ENCODE measurements at places on chromosomes 6 and 20.

DNA sequence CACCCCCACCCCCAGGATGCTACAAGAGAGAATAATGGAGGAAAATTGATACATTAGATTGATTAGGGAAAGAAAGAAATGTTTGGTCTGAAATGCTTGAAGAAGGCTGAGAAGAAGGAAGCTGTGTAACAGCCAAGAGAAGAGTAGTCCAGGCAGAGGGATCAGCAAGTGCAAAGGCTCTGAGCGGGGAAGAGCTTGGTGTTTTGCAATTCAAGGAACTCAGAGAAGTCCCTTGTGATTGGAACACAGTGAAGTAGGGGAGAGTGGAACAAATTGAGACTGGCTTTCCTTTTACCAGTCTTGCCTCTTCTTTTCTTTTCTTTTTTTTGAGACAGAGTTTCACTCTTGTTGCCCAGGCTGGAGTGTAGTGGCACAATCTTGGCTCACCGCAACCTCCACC is 76.6 kb upstream of the CHD6 start:
- DNase-seq: no peak

DNA sequence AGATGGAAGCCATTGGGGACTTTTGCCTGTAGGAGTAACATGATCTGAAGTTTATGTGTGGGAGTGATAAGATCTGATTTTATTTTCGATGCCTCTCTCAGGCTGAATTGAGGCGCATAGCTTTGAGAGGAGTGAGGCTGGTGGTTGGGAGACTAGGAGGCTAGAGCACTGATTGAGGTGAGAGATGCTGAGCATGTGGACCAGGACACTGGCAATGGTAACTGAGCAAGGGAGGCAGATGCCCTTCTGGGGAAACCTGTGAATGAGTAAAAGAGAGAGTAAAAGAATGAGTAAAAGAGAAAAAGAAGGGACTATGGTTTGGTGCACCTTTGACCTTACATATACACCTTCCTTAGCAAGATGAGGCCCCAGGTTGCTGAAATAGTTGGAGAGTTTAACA is 3.0 kb downstream of the RRP36 start:
- no peak for DNase-seq

GRCh38 chr6:108778421-108779186 is 69.6 kb upstream of the ARMC2 start:
- no peak for DNase-seq

- DNase-seq: no peak
These were observed 308.8 kb upstream of the EPHA7 start for GRCh38 chr6:93728150-93728549.

DNA sequence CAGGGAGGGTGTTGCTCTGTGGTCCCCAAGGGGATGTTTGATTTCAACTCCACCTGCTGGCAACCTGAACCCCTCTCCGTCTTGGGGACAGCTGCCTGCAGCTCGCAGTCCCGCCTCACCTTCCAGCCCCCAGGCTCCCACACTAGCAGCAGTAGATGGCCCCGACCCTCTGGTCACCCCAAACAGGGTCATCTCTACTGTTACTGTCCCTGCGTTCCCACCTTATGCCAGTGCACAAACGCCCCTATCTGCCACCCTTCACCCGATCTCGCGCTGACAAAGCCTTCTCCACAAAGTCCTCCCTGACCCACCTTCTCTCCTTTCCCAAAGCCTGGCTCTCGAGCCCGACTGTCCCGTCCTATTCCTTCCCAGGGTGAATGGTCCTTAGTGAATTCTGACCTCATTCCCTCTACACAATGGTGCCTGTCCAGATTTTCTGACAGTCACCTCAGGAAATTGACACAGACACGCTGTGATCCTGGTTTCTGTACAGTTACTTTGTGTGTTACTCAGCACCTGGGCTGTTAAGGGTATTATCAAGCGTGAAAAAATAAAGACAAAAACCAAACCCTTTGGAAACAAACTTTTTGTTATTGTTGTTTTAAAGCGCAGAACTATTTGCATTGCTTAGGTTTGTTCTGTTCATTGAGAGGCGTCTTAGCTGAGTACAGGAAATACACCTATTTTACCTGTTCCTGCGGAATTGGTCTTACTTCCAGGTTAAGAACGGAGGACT is 728 bp downstream of the FUT9 start:
- no peak for DNase-seq

GRCh38 chr20:47656318-47656717 is 129.0 kb downstream of the SULF2 start:
- DNase-seq: no peak

DNA sequence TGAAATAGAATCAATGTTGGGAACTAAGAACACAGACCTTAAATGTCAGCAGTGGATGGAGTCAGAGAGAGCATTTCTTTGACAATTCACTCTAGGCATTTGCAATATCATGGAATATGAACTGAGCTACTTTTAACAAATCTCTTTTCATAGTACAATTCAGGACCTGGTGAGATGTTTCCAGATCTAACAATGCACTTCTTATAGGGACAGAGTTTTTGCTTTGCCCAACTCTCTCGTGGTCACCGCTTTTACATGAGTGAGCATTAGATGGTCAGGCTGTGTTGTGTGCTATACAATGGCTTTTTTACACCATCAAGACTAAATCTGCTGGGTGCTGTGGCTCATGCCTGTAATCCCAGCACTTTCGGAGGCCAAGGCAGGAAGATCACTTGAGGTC is 233.6 kb downstream of the ATXN1 start:
- no peak for DNase-seq

DNA sequence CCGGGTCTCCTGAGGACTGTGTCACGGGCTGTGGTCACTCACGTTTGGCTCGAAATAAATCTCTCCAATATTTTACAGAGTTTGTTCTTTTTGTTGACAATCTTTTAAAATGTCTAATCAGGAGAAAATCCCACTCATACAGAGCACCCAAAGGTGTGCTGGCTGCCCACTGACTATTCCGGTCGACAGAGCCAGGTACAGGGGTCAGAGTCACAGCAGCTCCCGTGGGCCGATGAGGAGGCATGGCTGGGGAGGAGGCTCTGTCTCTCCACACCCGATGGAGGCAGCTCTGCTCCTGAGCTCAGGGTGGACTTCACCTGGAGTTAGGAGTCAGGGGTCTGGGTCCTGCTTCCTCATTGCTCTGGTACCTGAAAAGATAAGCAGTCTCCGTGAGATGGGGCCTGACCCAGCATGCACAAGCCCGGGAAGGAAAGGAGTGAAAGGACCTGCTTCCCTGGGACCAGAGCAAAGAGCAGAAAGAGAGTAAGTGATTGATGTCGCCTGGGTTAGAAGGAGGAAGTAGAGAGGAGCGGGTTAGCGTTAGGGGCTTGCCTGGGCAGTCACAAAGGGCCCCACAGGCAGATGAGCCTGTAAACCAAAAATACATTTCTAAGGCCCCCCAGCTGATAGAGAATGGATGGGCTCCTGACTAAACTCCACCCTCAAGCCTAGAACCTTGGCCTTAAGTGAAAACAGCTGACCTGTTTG is 53.5 kb upstream of the UNC93A start:
- DNase-seq: no peak

DNA sequence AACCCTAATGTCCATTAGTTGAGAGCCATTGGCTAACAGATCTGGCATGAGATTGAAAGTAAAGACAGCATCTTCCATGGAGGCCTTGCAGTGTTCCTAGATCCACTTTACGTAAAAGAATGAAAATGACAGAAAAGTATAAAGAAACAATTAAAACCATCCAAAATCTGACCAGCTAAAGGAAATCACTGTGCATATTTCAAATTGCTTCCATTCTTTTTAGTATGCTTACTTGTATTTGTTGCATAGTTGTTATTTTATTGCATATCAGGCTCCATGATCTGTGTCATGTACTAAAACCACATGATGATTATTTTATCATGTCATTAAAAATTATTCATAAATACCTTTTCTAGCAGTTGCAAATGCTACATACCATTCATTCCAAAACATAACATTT is 67.9 kb downstream of the GCLC start:
- DNase-seq: no peak

DNA sequence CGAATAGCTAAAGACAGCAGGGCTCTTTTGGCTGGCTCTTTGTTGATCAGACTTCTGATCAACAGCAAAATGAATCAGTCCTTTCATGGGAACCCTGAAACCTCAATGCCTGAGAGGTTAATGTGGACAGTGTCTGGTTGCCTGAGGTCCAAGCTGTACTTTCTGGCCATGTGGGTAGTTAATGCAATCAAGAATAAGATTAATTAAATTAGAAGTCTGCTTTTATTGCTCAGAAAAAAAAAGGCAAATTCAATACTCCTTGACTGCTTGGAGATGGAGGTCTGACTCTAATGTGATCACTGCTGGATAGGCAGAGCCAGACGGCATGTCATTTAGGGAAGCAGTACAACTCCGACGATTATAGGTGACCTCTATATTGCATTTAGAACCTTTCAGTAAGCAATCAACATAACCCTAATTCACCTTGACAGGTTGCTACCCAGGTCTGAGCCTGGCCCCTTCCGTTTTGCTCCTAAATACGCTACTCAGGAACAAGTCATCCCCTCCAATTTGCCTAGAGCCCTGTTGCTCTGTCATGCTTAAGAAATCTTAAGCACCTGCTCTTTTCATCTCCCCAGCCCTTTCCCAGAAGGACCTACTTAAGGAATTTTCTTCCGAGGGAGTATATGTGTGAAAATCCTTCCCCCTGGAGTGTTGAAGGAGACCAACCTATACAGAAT is 370.0 kb upstream of the SPTLC3 start:
- DNase-seq: no peak

DNA sequence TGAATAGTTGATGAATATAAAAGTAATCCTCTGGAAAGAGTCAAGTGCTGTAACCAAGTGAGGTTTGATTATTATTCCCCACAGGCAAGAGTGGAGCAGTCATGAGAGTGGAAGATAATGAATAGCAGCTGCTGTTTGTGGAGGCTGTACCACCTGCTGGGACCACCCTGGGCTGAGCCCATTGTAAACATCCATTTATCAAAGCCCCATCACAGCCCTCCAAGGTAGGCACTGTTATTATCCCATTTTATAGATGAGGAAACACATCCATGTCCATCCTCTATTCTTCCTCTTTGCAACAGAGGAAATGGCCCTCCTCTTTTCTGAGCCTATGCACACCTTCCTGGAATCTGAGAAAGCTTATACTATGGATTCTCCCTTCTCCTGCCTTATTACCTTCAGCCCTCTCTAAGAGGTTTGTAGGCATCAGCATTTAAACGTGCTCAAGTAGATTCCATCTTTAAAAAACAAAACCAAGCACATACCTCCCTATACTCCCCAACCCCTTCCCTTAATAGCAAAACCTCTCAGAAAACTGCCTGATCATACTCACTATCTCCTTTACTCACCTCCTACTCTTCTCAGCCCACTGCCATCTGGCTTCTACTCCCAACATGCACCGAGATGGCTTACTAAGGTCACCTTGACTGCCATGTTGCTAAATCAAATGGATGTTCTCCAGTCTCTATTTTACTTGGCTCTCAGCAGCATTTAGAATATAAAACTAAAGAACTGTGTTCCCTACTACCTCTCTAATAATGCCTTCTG is 37.1 kb downstream of the CDH22 start:
- DNase-seq: no peak

DNA sequence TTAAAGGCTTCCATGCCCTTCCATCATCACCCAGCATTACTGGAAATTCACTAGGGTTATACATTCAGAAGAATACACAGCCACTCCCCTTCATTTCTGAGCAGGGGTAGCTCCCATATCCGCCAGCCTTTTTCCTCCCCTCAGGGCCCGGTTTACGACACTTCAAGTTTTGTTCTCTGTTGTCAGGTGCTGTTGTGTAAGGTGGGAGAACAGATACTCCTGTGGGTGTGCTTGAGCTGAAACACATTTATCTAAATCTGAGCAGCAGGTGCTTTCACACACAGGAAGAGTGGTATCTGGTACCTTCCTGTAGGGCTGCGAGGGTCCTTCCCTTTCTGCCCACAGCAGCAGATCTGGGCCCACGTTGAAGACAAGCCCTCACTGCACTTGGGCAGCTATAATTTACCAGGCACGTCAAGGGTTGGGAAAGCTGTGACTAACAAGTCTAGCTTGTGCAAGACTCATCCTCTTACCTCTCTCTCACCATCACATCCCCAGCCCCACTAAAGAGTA is 215.8 kb upstream of the RREB1 start:
- DNase-seq: no peak

DNA sequence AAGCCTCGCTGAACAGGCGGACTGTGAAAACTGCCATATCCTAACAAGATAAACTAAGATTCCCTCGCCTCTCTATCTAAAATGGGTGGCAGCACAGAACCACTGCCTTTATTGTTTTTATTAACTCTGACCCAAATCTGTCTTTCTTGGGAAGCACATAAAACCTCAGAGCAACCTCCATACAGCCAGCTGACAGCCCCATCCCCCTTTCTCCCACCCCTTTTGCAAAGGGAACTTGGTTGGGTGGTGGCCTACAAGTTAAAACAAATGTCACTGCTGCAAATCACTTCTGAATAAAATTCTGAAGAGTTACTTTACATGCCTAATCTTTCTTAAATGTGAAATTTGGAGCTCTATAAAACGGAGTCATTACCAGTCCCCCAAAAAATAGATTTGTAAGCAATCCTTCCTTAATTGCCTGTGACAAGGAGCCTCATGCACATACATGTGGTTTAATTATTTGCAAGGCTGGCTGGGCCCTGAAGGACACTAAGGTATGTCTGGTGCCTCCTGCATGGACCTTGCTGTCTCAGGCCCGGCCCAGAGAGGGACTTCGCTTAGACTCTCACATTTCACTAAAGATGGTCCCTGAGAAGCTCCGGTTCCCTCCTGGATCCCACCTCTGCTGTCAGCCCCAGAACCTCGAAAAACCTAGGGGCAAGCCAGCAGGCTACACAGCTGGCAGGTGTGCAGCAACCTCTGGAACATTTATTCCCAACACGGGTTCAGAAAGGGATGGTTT is 21.7 kb downstream of the PXDC1 start:
- DNase-seq: no peak

DNA sequence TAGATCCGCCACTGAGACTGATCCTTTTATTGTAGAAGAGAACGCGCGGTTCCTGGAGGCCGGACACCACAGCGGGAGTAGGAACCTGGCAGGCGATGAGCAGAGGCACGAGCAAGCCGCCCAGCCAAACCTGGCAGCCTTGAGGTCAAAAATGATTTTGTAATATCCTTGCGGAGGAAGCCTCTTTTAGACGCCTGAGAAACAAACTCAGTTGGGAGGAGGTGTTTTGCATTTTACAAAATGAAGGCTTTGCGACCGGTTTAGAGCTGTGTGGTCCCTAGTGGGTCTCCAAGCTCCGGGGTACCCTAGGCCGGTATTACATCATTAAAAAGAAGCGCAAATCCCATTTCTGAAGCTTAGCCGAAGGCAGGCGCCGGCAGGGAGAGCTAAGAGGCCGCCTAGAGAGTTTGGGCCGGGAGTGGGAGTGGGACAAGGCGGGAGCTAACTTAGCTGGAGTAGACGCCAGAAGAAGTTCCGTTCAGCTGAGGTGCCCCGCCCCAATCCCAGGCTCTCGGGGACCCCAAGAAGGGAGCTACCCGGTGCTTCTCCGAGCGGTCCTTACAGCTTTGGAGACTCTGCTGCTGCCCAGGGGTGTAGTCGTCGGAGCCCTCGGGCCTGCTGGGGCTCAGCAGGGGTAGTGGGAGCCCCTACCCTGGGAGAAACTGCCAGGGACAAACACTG is 1.9 kb upstream of the TBX18 start:
- DNase-seq: no peak

- DNase-seq: no peak
These were observed 49.2 kb downstream of the TOMM6 start for GRCh38 chr6:41836660-41837052.

Measured in stimulated activated CD4-positive, alpha-beta T cell treated with anti-CD3 and anti-CD28 coated beads, Interleukin-15, amount 100 ng/mL, for 48 hours (primary cell).